CD4-positive, alpha-beta T cell treated with Interleukin-4 for 4 hours (primary cell): ENCODE measurements at places on chromosomes 2 and 18.
A peak's percentile ranks its signal among the peaks of the same experiment; 100 is the strongest.

GRCh38 chr2:156341452-156342253 lies 9.1 kb upstream of the NR4A2 start:
- peak; percentile 87 for DNase-seq

DNA sequence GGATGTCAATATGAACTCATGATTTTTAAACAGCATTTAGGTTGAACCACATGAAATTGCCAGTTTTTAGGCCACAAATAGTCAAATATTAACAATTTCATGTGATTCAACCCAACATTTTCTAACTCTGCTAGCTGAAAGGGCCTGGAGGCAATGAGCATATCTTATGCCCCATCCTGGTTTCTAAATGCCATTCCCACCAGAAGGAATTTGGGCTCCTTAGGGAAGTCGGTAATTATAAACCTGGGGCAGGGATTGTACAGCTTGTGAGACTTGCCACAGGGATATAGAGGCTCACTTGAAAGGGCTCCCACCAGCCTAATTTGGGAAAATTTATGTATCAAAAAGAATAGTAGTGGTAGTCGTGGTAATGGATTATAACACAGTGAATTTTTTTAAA lies 178.4 kb upstream of the ALPP start:
- DNase-seq: no peak

DNA sequence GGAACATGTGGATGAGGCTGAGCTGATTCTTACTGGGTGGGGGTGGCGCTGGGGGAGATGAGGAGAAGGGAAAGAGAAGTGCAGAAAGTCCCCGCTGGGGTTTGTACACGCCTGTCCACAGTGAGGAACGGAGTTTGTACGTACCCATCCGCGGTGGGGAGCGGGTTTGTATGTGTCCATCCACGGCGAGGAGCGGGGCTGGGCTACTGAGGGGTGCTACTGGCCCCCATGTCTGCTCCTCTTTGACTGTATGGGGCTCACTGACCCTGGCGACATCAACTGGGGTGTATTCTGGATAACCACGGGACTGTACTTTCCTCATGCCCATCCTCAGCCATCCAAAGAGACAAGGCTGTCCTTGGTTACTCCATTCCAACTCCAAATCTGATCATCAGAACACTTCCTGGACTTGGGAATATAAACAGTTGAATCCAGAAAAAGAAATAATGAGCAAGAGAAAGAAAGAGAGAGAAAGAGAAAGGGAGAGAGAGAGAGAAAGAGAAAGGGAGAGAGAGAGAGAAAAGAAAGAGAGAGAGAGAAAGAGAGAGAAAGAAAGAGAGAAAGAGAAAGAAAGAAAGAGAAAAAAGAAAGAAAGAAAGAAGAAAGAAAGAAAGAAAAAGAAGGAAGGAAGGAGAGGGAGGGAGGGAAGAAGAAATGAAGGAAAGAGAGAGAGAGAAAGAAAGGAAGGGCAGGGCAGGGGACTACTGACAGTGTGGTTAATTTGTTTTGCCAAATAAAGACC lies 21.0 kb downstream of the MAL start:
- DNase-seq: no peak

GRCh38 chr2:83112858-83113257 lies 1346.2 kb downstream of the SUCLG1 start:
- no peak for DNase-seq

GRCh38 chr2:213476641-213477040 lies 192.4 kb downstream of the SPAG16 start:
- no peak for DNase-seq

DNA sequence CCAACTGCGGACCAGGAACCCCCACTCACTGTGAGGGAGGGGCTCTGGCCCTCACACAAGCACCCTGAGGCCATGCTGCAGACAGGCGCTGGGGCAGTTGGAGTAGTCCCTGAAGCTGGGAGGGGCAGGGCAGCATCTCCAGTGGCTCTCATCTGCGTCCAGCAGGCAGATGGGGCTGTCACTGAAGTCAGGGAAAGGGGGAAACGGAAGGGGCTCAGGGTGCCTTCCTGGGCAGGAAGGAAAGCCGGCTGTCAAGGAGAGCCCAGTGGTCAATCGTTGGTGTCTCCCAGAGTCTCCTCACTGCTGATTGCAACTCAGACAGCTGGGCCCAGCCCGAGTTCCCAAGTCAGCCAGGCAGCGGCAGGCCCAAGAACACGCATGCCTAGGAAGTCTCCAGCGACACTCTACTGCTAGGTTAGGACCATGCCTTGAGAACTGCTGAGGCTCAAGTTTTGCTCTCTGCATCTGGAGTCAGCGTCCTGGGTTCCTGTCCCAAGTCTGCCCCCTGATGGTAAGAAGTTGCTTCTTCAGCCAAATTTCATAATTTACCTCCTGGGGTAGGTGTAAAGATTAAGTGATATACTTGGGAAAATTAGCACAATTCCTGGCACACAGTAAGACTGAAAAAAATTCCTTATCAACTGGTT lies 27.4 kb upstream of the NMUR1 start:
- DNase-seq: peak; percentile 80

GRCh38 chr2:235555371-235555770 lies 61.5 kb downstream of the AGAP1 start:
- no peak for DNase-seq

- no peak for DNase-seq
These were observed 200.9 kb downstream of the SETBP1 start for GRCh38 chr18:44881461-44882162.

- no peak for DNase-seq
These were observed 29.8 kb upstream of the ZNF385B start for GRCh38 chr2:179891237-179891636.

- no peak for DNase-seq
These were observed 277.4 kb upstream of the LRATD1 start for GRCh38 chr2:14355102-14355501.

GRCh38 chr2:105760639-105761337 lies 16.1 kb downstream of the NCK2 start:
- DNase-seq: no peak

DNA sequence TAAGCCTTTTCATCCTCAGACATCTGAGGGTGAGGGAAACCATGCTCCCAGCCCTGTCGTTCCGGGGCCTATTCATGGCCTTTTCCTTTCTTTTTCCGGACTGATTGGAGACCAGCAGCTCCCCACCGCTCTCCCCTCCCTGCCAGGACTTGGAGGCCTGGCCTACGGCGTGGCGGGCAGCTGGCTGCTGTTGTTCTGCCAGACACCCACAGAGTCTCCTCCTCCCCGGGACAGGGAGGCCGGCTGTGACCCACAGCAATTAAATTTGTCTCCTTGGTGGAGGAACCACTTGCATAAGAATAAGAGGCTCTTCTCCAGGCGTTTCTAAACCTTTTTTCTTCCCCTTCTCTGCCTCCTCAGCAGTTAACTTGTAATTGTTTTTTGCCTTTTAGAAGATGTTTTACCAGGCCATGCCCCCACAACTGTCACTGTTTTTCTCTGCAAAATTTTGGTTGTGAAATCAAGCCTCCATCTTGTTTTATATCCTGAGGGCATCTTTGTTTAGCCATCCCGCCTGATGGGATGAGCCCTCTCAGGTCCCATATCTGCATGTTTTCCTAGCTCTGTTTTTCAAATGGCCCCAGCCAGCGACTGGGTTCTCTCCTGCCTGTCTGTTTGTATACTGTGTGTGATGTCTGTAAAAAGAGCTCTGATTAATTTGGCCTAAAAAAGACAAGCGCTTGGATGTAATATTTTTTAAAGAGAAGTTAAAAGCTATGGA lies 1060.0 kb upstream of the DDX18 start:
- DNase-seq: no peak

DNA sequence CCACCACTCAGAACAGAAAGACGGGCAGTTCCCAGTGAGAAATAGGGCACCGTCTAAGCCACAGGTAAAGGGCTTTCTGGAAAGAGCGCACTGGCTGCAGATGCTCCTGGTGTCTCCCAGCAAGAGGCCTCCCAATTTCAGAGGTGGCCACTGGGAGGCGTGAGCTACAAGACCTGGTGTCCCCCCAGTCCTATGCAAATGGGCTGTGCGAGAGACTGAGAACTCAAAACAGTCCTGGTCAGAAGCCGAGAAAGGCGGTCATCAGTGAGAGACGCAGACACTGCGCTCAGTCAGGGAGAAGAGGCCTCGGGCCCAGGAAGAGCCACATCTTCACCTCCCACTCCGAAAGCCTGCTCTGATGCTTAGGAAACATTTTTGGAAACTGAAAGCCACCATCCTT lies 179.5 kb downstream of the EIPR1 start:
- DNase-seq: no peak

DNA sequence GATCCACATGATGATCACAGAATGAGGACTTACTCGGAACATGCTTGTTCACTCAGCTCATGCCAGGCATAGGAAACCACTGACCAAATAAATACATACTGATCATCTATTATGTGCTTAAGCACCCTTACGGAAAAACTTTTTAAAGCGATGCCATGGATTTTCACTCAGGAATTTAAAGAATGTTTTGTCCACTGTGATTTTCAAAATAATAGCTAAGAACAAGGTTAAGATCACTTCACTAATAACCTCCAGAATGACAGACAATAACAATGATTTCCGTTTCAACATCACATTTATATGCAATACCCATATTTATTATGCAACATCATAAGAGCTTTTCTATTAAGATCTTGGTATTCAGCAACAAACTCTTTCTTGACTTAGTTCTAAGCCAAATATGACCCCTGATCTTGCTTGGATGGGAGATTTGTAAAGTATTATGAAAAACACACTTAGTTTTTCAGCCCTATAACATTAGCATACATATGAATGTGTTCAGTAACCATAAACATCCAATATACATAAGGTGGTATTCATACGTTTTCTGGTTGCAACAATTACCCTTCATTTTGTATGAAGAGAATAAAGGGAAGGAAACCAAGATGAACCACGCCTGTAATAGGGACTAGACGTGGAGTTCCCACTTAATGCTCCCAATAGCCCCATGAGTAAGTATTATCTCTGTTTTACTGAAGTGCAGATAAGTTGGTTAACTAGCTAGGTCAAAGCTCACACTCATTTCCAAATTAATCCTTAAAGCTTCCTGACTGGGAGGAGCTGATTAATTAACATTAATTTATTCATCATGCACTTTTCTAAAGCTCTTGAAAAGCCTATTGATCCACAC lies 1.9 kb downstream of the CD302 start:
- no peak for DNase-seq

DNA sequence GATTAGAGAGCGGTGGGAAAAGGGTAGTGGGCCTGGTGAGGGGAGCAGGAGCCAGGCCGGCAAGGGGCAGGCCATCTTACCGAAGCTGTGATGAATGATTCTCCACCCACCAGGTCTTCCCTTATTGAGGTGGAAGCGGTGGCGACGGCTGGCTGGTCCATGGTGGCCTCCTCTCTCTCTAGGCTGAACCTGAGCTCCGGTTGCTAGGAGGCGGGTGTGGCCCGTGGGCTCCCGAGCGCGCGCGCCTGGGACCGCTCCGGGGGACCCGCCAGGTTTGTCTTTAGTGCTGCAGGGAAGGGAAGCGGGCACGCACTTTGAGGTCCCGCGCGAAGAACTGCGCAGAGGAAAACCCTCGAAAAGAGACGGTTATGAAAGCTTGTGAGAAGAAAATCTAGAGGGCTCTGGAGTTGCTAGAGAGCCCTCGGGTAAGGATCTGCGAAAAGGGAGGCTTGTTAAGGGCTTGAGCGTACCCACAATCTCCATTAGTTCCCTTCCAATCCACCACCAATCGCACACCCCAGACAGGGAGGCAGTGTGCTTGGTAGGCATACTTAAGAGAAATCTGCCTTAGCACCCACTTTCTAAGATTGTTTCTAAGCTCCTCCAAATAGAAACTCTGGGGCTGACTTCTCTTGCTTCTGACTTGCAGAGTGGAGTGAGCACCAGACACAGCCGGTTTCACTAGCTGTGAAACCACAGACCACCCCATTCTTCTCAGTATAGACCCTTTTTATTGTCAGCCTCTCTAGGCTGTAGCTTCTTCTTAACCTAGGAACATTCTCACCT lies at the start of gene STPG4:
Gene STPG4, minus strand, starts transcription at position 218 of the 786 bp plus-strand sequence. Its CDS starts 57 bp downstream, at position 161.
- DNase-seq: no peak

- no peak for DNase-seq
These were observed 201.4 kb upstream of the EPAS1 start for GRCh38 chr2:46095830-46096229.

DNA sequence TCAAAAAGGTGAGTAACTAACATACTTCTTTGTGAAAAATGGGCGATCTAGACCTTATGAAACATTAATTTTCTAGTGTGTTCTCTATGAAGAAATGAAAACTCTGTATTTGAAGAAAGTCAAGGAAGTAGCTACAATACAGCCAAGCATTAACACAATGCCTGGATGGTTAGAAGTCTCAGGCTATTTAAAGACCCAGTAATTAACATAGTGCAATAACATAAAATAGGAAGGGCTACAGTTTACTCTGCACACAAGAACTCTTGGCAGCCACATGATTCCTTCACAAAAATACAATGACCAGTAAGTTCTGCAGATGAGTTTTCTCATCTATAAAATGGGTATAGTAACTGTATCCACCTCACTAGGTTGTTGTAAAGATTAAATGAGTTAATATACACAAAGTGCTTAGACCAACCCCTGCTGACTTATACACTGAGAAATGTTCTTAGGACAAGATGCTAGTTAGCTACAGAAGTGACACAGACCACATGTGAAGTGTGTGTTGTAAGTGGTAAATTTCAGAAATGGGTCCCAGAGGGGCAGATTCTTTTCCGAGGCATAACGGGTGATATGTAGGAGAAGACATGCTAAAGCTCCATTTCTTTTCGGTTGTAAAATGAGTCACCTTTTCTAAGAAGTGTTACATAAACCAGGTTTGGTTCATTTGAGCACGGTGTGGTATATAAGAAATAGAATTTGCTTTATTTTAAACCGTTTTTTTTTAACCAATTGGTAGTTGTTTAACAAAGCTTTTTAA lies 61.8 kb downstream of the CXCR4 start:
- peak; percentile 86 for DNase-seq
